ENCODE measurements at places on chromosomes 11 and 22.
A peak's percentile ranks its signal among the peaks of the same experiment; 100 is the strongest.

GRCh38 chr11:71976551-71976950, 22.2 kb upstream of the IL18BP start:
- no peak for DNase-seq

- no peak for DNase-seq
Measured at GRCh38 chr22:39546889-39547586, 14.5 kb upstream of the RPS19BP1 start.

DNA sequence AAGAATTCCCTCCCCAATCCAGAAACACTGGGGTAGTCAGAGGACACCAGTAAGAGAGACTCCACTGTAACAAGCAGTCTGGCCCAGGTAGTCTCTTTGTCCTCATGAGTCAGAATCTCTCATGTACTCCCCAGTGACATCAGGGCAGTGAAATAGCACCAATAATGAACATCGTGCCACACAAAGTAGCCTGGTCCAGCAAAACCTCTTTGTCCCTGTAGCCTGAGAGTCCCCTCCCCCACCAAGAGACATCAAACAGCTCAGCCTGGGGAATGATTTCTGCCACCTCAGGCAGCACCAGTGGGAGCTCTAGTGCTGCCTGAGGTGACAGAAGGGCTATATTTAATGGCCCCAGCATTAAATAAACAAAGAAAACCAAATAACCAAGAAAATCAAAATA, 88.1 kb downstream of the SBF2 start:
- DNase-seq = no peak

DNA sequence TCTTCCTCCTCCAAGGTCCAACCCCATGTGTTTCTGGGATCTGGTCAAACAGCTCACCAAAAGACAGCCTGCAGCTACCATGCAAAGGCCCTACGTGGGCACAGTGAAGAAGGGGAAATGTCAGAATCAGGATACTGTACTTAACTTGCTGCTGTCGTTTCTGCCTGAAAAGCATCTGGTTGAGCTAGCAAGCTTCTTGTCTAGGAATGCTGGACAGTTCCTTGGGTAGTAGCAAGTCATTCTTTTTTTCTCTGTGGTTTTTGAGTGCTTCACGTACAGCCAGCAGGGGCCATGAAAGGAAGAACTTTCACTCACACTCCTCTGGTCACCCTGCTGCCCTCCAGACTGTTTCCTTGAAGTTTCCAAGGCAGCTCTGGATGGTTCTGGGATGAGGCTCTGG, 24.7 kb downstream of the RCOR2 start:
- peak; percentile 53 for DNase-seq

GRCh38 chr22:39528681-39529486, 3.7 kb downstream of the RPS19BP1 start:
- peak; percentile 91 for DNase-seq

GRCh38 chr11:5013012-5013411, 18.4 kb downstream of the OR51L1 start:
- DNase-seq = no peak

DNA sequence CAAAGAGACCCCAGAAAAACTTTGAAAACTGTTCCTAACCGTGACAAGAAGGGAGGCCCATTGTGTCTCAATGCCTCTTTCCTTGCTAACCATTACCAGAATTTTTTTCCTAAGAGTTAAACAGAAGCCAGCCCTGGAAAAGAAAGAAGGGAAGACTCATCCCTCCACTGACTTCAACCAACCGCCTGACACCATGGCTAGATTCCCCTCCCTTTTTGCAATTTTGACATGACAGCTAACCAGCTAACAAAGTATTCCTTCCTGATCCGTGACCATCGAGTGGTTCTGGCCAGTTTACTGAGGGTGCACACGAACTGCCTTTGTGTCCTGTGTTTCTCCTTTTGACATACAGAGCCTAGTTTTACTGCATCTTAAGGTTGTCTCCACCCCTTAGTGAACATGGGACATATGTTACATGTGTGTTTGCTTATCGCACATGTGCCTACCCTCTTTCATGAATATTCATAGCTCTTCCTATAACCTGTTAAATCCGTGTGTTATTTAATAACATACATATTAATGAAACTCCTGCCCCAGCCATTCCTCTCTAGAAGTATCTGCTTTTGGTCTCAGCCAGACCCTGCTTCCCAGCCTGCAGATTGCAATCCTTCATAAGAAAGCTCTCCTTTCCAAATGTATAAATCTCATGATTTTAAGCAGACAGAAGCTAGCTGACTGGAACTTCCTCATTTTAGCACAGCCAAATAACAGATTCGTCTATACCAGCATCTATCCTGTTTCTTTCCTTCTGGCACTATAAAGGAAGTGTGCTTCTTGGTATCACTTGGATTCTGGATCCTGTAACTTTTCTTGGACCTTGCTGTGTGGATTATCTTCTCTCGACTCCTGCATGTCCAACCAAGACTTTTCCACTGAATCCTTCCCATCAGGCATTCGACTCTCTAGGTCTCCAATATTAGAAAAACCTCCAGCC, 37.8 kb downstream of the RASSF10 start:
- no peak for DNase-seq

DNA sequence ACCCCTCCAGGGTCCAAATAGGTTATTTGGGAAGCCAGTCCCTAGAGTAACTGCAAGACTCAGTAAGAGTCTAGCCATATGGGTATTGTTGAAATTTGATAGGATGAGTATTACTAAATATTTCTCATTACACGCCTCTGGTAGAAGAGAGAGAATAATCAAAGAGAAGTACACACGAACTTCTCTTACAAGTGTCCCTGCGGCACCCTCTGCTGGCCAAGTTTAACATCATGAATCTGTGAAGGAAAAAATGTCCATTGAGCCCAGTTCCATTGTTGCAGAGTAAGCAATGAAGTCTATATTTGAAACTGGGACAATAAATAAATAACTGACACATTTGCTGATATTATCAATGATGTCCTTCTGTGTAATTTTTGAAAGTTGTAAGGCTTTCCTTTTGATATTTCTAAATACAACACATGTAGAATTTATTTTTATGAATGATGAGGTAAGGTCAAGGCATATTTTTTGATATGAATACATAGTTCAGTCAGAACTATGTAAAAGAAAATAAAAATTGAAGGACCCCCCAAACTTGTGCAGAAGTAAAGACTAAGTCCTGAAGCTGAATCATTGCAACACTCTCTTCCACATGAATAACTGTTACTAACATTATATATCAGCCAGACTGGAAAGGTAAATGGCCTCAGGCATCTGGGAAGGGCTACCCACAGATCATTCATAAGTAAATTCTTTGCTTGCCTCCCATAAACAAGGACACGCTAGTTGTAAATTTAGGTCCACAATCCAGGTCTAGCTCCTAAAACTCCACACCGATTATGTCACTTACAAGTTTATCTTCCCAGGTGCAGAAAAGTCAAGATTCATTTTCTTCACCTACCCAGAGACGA, 10.0 kb downstream of the OR51L1 start:
- peak; percentile 59 for DNase-seq

- DNase-seq = no peak
Measured at GRCh38 chr22:37024339-37025157, 5.0 kb downstream of the MPST start.

DNA sequence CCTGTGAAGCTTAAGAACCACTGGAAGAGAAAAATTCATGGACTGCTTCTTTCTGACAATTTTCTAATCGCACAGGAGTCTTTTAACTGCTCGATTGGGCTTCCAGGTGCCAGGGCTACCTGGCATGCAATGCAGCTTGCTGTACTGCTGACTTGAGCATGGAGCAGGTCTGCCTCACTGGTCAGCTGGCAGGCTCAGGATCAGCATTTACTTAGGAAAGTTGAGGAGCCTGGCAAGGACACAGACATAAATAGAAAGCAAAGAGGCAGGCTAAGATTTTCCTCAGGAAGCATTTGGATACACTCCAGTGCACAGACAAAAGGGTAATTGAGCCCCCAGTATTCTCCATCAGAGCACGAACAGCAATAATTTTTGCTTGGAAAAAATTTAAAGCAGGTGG, 163.5 kb downstream of the CSNK2A3 start:
- no peak for DNase-seq

- DNase-seq = no peak
Measured at GRCh38 chr11:95404370-95404769, 173.4 kb upstream of the SESN3 start.

DNA sequence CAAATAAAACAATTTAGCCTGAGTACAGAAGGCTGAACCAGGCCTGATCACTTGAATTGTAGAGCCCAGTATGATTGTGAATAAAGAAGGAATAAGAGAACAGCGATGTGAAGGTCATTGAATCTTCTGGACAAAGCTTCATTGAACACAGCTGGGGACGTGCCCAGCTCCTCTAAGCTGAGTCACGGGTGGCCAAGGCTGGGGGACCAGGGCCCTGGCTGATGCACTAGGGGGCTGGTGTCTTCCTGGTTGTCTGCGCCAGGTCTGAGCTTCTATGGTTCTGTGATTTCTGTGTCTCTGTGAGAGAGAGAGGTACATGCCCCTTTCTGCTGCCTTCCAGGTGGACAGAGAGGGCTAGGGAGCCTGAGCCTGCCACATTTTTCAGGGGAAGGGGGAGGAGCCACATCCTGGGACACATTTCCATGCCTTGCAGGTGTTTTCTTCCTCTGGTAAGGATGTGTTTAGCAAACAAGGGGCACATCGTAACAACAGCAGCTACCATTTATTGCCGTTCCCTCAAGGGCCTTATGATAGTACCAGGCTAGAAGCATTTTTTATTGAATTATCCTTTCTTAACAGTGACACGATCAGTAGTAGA, 135.7 kb downstream of the C11orf91 start:
- no peak for DNase-seq

DNA sequence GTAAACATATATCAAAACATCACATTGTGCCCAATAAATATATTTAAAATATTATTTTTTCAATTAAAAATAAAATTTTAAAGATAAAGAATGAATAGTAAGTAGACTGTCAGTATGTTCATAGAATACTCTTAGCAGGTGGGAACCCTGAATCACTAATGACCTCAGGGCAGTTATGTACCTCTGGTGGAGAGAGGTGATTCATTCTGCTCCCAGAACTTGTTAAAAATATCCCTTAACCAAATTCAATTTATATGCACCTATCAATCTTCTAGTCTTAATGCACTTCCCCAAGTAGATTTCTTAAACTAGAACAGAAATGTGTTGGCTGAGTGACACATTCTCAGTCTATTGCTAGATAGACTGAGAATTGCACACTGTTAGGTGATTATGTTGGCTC, 183.9 kb upstream of the SYN3 start:
- no peak for DNase-seq

DNA sequence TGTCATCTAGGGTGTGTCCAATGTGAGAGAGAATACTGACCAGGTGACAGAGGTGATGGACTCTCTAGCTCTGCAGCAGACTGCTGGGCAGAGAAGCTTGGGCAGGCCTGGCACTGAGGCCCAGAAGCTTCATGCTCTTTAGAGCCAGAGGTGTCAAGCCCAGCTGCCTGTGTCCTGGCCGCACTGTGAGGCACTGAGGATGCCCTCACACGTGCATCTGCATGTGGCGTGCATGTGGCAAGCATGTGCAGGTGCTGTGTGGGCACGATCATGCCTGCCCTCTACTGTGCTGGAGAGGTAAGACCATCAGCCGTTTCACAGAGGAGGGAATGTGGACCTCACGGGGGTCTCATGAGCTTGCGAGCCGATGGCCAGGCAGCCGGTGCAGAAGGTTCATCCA, 15.8 kb upstream of the TXNRD2 start:
- DNase-seq = no peak

DNA sequence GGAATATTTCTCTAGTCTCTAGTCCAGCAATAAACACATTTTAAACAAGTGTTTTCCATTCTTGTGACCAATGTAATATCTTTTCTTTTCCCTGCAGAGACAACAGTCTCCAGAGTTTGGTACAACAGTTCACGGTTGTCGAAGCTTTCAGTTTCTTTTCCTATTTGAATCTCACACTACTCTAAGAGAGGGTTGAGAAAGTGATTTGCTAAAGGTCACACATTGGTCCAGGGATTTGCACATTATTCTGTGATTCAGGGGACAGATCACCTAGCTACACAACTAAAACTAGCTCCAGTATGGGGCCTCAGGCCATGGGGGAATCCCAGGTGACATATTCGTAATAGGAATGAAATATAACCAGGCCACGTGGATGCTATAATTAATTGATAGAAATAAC, 132.5 kb downstream of the HIPK3 start:
- no peak for DNase-seq

DNA sequence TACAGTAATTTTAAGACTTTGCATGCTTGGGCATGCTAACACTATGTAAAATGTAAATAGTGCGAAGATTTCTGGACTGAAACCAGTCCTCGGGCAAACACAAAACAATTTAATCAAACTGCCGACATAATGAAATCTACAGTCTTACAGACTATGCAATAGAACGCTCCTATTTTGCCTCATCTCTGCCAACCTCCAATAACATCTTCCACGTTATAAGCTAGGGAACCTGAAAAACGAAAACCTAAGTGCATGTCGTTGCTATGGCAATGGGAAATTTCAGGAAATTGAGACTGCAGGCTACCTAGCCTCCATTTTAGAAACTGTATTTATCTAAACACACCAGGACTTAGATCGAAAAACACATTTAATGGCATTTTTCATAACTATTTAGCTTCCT, 1.1 kb downstream of the CSTF3 start:
- DNase-seq = peak; percentile 37

GRCh38 chr22:48530666-48531065, 1297.0 kb downstream of the BRD1 start:
- DNase-seq = no peak

- peak; percentile 74 for DNase-seq
Measured at GRCh38 chr11:45982656-45983470, 60.4 kb downstream of the LARGE2 start.

GRCh38 chr22:39655004-39655579, 84.5 kb downstream of the CACNA1I start:
- DNase-seq = no peak

GRCh38 chr11:104997288-104997687, 25.7 kb downstream of the CASP5 start:
- DNase-seq = peak; percentile 4

GRCh38 chr11:74185695-74186094, 14.6 kb downstream of the PPME1 start:
- DNase-seq = no peak

- no peak for DNase-seq
Measured at GRCh38 chr11:18834754-18835466, 43.3 kb upstream of the PTPN5 start.

GRCh38 chr11:82857145-82857544, 43.1 kb downstream of the PRCP start:
- DNase-seq = no peak

DNA sequence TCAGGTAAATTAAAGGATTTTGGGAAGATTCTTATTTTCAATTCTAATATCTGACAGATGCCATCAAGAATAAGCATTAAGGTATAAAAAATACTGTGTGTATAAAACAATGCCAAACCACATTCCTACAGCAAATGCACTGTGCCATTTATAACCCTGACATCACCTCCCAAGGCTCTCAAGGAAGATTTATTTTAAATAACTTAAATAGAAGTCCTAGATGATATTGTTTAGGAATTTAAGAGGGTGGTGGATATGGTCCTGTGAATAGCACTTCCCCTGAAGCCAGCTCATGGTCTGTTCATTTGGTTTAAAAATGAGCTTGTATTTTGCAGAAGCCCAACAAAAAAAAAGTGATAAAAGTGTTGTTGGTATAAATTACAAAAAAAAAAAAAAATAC, 32.1 kb downstream of the PPIL2 start:
- peak; percentile 47 for DNase-seq

DNA sequence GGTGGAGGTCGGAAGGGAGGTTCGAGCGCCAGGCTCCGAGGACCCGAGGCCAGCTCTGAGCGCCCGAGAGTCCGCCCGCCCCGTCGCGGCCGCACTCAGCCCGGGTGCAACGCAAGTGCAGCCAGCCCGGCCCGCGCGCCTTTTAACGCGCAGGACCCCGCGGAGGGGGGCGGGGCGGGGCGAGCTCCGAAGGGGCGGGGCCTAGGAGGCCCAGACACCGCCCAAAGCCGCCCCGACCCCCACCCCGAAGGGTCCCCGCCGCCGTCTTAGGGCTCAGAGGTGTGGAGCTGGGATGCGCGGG, at the start of gene PHOX2A:
Gene PHOX2A, minus strand, starts transcription at position 117 of the 301 bp plus-strand sequence. CDS start 172 bp downstream, outside the sequence.
- no peak for DNase-seq
